ENCODE measurements at places on chromosomes 7 and 10. TPM values are rescaled to one million over a fixed set of nuclear protein-coding genes. Genes with fewer than 3 reads are reported as not detected.

GRCh38 chr7:123666492-123666891 lies 10.8 kb downstream of the LMOD2 start:
- DNase-seq, result no peak

DNA sequence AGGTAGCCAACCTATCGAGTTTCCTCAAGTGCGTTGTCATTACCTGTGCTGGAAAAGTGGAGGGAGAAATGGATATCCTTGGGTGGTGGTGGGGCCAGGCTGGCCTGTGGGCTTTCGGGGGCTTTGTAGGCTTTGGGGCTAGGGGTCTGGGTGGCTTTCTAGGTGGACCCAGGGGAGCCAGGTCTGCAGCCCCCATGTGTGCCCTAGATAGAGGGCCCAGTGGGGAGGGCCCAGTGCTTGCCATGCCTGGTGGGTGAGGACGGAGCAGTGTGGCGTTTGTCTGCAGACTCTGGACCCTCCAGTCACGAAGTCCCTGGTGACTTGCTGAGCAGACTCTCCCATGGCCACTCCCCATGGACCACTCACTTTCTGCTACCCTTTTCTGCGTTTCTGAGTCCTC lies 19.7 kb downstream of the EMX2 start:
- DNase-seq, result no peak

DNA sequence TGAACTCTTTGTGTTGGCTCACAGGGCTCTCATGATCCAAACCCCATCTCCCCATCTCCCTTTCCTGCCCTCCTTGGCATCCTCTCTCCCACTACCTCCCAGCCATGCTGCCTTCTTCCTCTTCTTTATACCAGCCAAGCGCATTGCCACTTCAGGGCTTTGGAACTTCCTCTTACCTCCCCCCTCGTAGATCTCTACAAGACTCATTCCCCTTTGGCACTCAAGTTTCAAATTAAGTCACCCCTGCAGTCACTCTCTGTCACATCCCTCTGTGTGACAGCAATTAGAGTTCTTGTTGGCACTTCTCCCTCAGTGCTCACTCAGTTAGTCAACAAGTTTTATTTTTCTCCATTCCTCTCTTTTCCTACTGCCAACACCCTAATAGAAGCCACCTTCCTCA lies 20.8 kb upstream of the NRP1 start:
- no peak for DNase-seq

OGDH gene
- total RNA-seq, result 37.8 TPM

CCDC3 gene
- total RNA-seq, result 112 TPM

Measured in SJCRH30 (cell line).